ENCODE measurements at places on chromosomes 2 and 18.

DNA sequence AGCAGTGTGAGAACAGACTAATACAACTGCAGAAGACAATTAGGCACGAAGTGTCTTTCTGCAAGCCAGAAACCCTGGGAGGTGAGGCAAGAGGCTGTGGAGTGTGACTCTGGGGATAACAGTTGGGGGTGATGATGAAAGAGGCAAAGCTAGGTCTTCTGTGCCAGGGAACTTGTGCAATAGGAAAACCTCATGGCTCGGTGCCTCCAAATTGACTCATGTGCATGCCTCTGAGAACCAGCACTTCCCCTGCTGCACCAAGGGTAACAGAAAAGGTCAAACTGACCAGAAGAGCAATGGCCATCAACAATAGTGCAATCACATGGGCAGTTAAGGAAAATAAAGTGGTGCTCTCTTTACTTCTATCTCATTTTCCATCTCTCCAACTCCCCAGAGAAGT, 136.4 kb downstream of the SCG2 start:
- DNase-seq: no peak

DNA sequence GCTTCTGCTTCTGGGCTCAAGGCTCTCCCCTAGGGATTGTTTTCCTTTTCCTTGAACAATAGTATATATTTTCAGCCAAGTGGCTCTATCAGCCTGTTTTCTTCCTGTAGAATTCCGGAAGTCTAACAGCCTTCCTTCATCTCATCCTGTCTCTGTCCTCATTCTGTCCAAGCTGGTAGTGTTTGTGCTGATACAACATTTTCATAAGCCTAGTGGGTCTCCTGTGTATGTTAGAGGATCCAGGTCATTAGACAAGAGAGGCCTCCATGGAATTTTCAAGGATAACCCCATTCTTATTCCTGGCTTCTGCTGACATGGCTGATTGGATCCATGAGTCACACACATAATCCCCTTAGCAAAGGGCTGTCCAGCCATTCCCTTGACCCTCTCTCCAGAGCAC, 467.6 kb downstream of the PTPRM start:
- DNase-seq: no peak

DNA sequence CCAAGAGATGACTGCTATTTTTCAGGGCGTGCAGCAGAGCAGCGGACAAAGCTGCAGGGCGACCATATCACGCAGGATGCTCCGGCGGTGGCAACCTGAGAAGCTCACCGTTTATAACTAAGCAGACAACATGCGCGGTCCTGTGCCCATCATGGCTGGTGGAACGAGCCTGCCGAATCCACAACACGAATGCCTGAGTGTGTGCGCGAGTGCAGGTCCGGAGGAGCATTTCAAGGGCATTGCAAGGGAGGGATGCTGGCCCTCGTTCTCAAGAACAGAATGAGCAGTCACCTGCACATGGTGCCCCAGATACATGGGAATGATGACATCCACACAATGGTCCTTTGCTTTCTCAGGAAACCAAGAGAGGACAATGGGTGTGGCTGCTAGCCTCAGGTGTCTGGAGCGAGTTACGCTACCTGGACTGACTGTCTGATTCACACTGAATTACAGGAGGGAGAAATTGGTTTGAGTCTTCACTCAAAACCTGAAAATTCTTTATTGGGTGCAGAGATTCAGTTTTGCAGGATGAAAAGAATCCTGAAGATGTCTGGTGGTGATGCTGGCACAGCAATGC, 39.8 kb downstream of the TBC1D8 start:
- DNase-seq: no peak

- DNase-seq: no peak
Measured at GRCh38 chr2:168482269-168482668, 26.2 kb downstream of the CERS6 start.

All from thymus (tissue), 14 donors.